Esophagus squamous epithelium (tissue), 5 donors: ENCODE measurements at places on chromosomes 1 and 21. TPM values are rescaled to one million over a fixed set of nuclear protein-coding genes. Genes with fewer than 3 reads are reported as not detected.

- H3K27me3 ChIP-seq = no peaks in the 10 kb centered on the region
- H3K27ac ChIP-seq = no peak overlapping the region
- DNase-seq = no peak
- H3K36me3 ChIP-seq = no peaks in the 10 kb centered on the region
These were observed 15.7 kb upstream of the GLIS1 start for GRCh38 chr1:53754484-53755312.

The OPRD1 gene
- not detected for total RNA-seq

The IL19 gene
- total RNA-seq = 16.3 TPM

DNA sequence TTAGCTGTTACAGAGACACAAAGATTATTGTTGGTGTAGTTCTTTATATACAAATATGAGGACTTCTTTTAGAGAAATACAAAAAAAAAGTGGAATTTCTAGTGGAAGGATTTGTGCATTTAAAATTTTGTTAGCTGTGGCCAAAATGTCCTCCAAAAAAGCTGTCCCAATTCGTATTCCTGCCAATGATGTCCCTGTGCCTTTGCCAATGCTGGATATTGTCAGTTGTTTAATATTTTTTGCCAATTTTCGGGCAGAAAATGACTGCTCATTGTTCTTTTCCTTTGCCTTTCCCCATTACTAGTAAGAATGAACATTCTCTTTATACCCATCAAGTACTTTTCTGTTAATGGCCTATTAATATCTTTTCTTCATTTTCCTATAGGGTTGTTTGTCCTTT is 110.0 kb upstream of the HOOK1 start:
- H3K4me1 ChIP-seq = peaks cover 23% of the 10 kb centered on the region
- H3K36me3 ChIP-seq = no peaks in the 10 kb centered on the region
- no peaks in the 10 kb centered on the region for H3K27me3 ChIP-seq
- H3K4me3 ChIP-seq = no peak overlapping the region
- no peak for DNase-seq
- peak overlapping the region; percentile 67 for H3K27ac ChIP-seq

The AK2 gene
- 154 TPM for total RNA-seq

DNA sequence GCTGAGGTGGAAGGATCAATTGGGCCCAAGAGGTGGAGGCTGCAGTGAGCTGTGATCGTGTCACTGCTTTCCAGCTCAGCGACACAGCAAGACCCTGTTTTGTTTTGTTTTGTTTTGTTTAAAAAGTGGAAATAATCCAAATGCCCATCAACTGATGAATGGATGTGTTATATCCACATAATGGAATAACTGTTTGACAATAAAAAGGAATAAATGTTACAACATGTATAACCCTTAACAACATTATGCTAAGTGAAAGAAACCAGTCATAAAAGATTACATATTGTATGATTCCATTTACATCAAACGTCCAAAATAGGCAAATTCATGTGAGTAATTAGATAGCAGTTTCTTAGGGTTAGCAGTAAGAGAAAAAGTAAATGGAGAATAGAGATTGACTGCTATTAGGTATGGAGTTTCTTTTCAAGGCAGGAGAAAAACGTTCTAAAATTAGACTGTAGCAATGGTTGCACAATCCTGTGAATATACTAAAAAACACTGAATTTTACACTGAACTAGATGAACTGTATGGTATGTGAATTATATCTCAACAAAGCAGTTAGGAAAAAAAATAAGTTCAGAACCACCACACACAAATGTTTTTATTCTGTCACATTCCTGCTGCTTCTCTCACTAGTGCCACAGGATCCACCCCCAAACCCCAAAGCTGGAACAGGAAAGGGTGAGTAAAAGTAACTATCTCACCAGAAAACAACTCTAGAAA is 15.7 kb downstream of the FOXJ3 start:
- peaks cover 76% of the 10 kb centered on the region for H3K4me1 ChIP-seq
- no peak overlapping the region for H3K4me3 ChIP-seq
- no peak overlapping the region for H3K27ac ChIP-seq

DNA sequence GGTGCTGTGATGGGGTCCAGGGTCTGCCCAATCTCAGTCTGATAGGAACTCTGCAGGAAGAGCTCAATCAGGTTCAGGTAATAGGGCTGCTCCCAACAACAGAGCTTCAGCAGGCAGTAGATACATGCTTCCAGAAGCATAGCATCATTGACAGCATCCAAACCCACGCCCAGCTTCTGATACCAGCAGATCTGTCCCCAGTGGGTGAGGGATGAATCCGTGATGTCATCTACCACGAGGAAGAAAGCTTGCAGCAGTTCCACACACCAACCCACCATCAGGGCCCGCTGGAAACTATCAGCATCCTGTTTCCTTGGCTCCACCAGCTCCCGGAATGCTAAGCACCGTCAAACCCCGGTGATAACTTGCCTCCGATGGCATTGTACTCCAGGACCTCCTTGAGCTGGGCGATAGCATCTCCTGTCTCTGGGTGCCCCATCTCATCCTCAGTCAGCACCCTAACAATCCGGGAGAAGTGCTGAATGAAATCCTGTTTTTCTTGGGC is 14.7 kb downstream of the NEK2 start:
- no peaks in the 10 kb centered on the region for H3K36me3 ChIP-seq
- no peaks in the 10 kb centered on the region for H3K27me3 ChIP-seq
- no peak overlapping the region for H3K4me3 ChIP-seq
- H3K4me1 ChIP-seq = no peaks in the 10 kb centered on the region
- DNase-seq = no peak

- DNase-seq = no peak
- H3K27me3 ChIP-seq = no peaks in the 10 kb centered on the region
- no peak overlapping the region for H3K4me3 ChIP-seq
- no peaks in the 10 kb centered on the region for H3K4me1 ChIP-seq
- H3K36me3 ChIP-seq = no peaks in the 10 kb centered on the region
These were observed 40.6 kb downstream of the DRAM2 start for GRCh38 chr1:111099289-111099688.

DNA sequence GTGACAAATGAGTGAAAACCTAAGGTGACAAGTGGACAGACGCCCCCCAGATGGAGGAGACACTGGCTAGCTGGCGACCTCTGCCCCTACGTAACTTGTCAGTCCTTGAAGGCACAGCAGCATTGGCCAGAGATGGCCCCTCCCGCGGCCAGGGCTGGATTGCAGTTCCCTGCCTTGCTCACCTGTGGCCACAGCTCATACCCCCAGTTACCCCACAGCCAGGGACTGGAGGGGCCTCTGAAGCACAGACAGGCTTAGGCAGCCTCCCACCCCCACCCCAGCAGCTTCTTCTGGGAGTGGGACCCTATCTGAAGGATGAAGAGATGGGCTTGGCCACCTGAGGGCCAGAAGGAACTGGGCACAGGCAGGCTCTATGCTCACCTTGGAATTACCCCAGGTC is 3.7 kb downstream of the HES3 start:
- H3K27me3 ChIP-seq = peaks cover 26% of the 10 kb centered on the region
- H3K27ac ChIP-seq = no peak overlapping the region
- no peaks in the 10 kb centered on the region for H3K36me3 ChIP-seq
- H3K4me1 ChIP-seq = peaks cover 47% of the 10 kb centered on the region
- DNase-seq = no peak

The OR2L8 gene
- total RNA-seq = not detected

- no peaks in the 10 kb centered on the region for H3K27me3 ChIP-seq
- H3K4me1 ChIP-seq = peaks cover 10% of the 10 kb centered on the region
- peak overlapping the region; percentile 5 for H3K27ac ChIP-seq
- no peaks in the 10 kb centered on the region for H3K36me3 ChIP-seq
- DNase-seq = no peak
These were observed 155.0 kb upstream of the RUNX1 start for GRCh38 chr21:35204125-35204524.

The RIPPLY3 gene
- total RNA-seq = 0.57 TPM

DNA sequence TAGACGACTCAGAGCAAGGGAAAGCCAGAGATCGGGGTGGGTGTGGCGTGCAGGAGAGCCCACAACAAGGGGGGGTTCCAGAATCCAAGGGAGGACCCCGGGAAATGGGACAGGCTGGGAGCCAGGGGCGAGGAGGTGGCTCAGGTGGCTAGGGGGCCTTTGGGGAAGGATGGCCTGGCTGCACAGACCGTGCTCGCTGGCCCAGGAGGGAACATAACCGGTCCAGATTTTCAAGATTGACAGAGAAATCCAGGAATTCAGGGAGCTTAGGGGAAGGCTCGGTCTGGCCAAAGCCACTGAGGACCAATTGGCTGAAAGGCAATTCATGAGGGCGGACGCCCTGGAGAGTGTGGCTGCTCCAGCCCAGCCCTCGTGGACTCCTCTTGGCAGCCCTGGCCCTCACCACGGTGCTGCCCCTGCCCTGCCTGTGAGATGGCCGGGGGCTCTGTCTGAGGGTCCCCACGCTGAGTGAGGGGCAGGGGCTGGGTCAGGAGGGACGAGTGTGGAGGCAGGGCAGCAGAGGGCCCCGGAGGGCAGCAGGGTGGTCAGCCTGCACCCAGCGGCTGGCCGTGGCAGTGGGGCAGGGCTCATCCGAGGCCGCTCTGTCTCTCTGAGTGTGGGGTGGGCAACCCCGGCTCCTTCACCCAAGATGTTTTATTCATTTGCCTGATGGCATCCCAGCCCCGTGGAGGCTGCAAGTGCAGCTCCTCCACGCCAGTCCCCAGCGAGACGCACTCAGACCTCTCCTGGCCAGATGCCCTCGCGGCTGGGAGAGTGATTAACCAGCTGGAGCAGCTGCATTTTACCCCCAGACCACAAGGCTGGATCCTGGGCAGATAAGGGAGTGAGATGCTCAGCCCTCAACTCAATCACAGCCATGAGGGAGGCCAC is 5.6 kb upstream of the LRRC3 start:
- H3K27me3 ChIP-seq = no peaks in the 10 kb centered on the region
- no peaks in the 10 kb centered on the region for H3K4me1 ChIP-seq
- H3K27ac ChIP-seq = no peak overlapping the region
- no peaks in the 10 kb centered on the region for H3K36me3 ChIP-seq
